ENCODE measurements at places on chromosomes 7 and 10. TPM values are rescaled to one million over a fixed set of nuclear protein-coding genes. Genes with fewer than 3 reads are reported as not detected.

The HABP2 gene
- not detected for total RNA-seq

The ACTL6B gene
- total RNA-seq = not detected

The COL28A1 gene
- not detected for total RNA-seq

The VOPP1 gene
- 100 TPM for total RNA-seq

The GIMAP6 gene
- total RNA-seq = 20.7 TPM

The DEPP1 gene
- 3.2 TPM for total RNA-seq

The STOX1 gene
- 0.42 TPM for total RNA-seq

The WDR91 gene
- total RNA-seq = 11.1 TPM

DNA sequence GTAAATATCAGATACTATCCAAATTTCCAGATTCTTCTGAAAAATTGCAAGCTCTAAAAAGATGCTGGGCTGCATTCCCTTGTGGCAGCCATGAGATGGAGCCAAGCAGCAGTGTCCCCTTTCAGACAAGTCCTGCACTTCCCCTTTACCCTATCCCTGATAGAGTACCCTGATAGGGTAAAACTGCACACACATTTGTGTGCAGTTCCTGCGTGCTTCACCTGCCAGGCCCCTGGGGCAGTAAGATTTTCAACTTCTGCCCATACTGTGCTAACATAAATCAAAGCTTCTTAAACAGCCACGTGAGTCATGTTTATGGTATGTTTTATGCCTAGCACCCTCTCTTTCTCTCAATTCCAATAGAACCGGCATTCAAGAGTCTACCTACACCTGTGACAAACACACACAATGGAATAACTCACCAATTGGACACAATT lies 52.2 kb downstream of the IFIT5 start:
- H3K36me3 ChIP-seq = no peaks in the 10 kb centered on the region
- no peak overlapping the region for H3K27ac ChIP-seq
- no peak for DNase-seq

DNA sequence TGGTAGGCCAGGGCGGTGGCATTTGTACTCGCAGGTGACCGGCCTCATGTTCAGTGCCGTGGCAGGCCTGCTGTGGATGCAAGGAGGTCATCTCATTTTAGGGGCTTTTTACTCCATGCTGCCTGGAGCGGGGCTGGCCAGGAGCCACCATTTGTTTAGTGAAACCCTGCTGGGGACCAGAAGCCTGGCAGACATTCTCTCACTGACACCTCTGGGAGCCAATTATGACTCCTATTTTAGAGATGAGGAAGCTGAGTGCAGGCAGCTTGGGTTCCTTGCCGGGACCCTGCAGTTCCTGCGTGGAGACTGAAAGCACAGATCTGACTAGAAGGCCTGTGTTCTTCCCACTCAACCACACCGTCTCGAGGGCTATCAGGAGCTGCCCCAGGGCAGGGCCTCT lies 186.6 kb downstream of the FANK1 start:
- peaks cover 12% of the 10 kb centered on the region for H3K27me3 ChIP-seq
- no peaks in the 10 kb centered on the region for H3K4me1 ChIP-seq
- no peaks in the 10 kb centered on the region for H3K36me3 ChIP-seq
- DNase-seq = no peak
- H3K27ac ChIP-seq = no peak overlapping the region
- H3K4me3 ChIP-seq = no peak overlapping the region

DNA sequence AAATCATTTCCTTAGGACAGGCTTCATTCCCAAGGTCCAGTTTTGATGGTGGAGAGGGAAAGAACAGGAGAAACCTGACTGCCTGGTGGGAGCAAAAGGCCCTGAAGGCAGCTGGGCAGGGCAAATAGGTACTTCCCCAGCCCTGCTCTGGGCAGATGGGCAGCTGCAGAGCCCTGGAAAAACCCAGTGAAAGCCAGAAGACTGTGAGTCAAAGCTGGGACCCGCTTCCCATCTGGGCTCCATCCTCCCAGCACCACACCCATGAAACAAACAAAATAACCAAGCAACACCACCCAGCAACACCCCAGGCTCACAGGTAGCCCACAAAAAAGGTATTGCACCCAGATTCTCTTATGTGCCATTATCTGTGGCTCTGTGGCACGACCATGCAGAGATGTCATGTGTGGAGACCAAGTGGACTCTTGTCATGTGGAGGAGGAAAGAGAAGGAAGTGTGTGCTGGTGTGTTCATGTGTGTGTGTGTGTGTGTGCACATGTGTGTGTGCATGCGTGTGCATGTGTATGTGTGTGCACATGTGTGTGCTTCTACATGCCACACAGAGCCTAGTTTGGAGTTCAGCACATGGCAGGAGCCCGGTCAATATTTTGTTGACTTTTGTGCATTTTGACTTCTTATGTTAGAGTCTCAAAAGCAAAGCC lies 9.8 kb downstream of the CLRN3 start:
- H3K4me3 ChIP-seq = no peak overlapping the region
- no peak overlapping the region for H3K27ac ChIP-seq
- no peaks in the 10 kb centered on the region for H3K36me3 ChIP-seq
- H3K27me3 ChIP-seq = no peaks in the 10 kb centered on the region
- DNase-seq = no peak

- no peak overlapping the region for H3K4me3 ChIP-seq
- no peaks in the 10 kb centered on the region for H3K36me3 ChIP-seq
- no peak overlapping the region for H3K27ac ChIP-seq
- H3K27me3 ChIP-seq = no peaks in the 10 kb centered on the region
Measured at GRCh38 chr7:64636386-64636785, 29.5 kb upstream of the ZNF107 start.

DNA sequence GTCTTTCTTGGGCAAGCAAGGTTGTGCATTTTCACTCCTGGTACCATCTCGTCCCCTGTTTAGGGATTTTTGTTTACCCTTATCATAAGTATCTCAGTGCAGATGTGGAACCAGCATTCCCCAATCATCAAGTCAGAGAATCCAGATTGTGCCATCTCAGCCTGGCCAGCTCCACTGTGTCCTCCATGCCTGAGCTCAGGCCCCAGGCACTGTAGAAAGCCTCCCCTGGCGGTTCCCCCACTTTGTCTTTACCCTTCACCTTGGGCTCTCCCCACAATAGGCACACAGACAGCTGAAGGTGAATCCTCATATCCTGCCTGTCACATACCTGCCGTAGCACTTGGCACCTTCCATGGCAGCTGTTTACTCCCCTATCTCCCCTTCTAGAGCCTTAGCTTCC lies 264.7 kb upstream of the NFE2L3 start:
- H3K27me3 ChIP-seq = peaks cover 14% of the 10 kb centered on the region
- H3K36me3 ChIP-seq = no peaks in the 10 kb centered on the region
- no peak for DNase-seq

DNA sequence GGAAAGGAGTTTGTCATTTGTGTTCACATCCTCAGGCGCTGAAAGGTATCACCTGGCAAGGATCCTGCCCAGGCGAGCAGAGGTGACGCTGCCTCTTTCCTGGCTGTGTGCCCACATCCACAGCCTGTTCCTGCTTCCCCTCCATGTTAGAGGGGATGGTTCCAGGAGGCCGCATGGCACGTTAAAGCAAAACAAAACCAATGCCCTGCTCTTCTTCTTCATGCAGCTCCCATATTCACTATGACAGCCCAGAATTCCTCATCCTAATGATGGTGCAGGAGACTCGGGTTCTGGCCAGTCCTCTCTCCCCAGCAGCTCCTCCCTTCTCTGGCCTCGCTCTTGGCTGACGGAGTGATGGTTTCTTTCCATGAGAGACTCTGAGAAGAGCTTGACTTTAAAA lies 678.5 kb upstream of the ANKRD30A start:
- H3K4me1 ChIP-seq = no peaks in the 10 kb centered on the region
- H3K27me3 ChIP-seq = no peaks in the 10 kb centered on the region
- H3K4me3 ChIP-seq = no peak overlapping the region
- no peak overlapping the region for H3K27ac ChIP-seq
- DNase-seq = no peak

DNA sequence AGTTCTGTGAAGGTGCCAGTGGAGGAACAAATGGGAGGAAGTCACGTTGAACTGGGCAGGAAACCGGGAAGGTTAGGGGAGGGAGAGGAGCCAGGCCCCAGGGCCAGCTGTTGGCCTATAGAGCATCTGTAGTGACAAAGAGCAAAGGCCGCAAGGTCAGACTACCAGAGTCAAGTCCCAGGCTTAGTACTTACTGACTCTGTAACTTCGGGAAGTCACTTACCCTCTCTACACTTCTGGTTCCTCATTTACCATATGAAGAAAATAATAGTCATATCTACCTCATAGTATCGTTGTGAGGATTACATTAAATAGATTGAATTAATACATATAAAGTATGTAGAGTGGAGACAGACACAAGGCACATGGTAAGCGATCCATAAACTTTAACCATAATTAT lies 101.8 kb upstream of the FZD1 start:
- no peaks in the 10 kb centered on the region for H3K36me3 ChIP-seq
- no peaks in the 10 kb centered on the region for H3K27me3 ChIP-seq
- H3K27ac ChIP-seq = no peak overlapping the region
- no peaks in the 10 kb centered on the region for H3K4me1 ChIP-seq
- no peak for DNase-seq
- no peak overlapping the region for H3K4me3 ChIP-seq

DNA sequence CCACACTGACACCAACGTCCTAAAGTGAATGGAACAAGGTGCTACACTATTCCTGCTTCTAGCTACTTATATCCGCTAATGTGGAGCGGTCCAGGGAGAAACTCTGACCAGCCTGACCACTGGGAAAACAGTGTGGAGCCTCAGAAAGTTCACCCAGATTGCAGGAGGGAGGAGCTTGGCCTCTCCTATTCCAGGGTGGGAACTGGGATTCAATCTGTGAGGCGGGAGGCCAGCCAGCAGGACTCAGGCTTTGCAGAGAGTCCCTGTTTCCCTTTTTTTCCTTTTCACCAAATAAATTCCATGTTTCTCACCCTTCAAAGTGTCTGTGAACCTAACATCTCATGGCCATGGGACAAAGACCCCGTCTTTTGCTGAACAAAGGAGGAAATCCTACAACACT lies 86.4 kb upstream of the SEMA3C start:
- DNase-seq = no peak
- no peaks in the 10 kb centered on the region for H3K27me3 ChIP-seq
- H3K27ac ChIP-seq = no peak overlapping the region

DNA sequence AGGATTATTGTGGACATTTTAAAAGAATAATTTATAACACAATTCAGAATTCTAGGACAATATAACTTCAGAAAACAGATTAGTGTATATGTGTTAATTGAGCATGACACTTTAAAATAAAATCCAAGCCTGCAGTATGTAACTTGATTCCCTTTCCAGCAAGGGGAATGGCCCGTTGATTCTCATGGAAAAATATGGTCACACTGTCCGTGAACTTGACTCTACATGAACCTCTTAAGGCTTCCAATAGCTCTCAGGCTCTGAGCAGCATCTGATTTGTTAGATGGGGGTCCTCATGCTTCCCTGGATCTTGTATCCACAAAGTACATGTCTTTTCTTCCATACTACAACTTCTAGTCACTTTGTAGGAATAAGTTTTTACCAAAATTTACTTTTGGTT lies 85.5 kb upstream of the AKR1E2 start:
- no peak overlapping the region for H3K4me3 ChIP-seq
- no peaks in the 10 kb centered on the region for H3K36me3 ChIP-seq
- no peak overlapping the region for H3K27ac ChIP-seq
- no peak for DNase-seq
- peaks cover 30% of the 10 kb centered on the region for H3K27me3 ChIP-seq
